ENCODE measurements at places on chromosomes 2 and 18. TPM values are rescaled to one million over a fixed set of nuclear protein-coding genes. Genes with fewer than 3 reads are reported as not detected.
A peak's percentile ranks its signal among the peaks of the same experiment; 100 is the strongest.

DNA sequence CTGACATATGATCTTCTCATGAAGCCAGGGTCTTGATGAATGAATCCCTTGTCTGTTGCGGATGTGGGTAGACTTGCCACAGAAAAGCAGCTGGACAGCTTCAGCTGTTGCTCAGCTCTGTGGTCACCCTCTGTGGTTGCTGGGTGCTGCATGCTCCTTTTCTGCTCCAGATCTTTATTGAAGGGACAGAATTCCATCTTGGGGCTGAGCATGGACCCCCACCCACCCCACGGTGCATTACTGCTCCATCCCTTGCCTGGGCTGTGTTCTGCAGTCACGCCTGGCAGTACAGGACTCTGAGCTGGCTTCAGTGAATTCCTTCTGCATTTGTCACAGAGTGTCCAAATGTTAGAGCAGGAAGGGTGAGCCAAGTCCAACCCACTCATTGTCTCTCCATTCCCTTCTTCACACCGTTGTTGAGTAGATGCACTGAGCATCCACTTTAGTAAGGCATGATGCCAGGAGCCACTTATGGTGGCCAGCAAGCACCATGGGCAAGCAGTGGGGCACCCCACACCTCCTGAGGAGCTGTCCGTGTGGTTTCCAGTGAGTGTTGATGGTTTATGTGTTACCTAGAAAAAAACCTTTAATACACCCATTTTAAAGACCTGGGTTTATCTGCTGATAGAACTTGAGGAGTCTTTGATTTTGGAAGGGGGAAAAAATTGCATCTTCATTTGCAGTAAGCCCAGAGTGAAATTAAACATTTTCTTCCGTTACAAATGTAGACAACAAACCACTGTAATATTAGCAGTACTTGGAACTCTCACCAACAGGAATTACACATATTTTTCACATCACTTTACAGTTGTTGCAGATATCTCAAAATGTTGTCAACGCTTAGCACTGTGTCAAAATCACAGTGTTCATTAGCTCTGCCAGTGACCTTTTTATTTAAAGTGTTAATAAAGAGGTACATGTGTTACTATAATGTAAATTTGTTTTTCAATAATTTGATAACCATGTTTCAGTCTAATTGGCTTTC is 14.7 kb upstream of the ITGB6 start:
- no peaks in the 10 kb centered on the region for H3K27me3 ChIP-seq
- peaks cover 4% of the 10 kb centered on the region for H3K4me1 ChIP-seq
- H3K4me3 ChIP-seq: no peak overlapping the region
- no peak overlapping the region for H3K27ac ChIP-seq
- DNase-seq: no peak

GRCh38 chr18:35581898-35582641 is 530 bp downstream of the GALNT1 start:
- peak; percentile 10 for DNase-seq
- H3K27me3 ChIP-seq: peaks cover 2% of the 10 kb centered on the region
- H3K27ac ChIP-seq: peak overlapping the region; percentile 85
- H3K4me1 ChIP-seq: peaks cover 16% of the 10 kb centered on the region
- no peaks in the 10 kb centered on the region for H3K36me3 ChIP-seq

DNA sequence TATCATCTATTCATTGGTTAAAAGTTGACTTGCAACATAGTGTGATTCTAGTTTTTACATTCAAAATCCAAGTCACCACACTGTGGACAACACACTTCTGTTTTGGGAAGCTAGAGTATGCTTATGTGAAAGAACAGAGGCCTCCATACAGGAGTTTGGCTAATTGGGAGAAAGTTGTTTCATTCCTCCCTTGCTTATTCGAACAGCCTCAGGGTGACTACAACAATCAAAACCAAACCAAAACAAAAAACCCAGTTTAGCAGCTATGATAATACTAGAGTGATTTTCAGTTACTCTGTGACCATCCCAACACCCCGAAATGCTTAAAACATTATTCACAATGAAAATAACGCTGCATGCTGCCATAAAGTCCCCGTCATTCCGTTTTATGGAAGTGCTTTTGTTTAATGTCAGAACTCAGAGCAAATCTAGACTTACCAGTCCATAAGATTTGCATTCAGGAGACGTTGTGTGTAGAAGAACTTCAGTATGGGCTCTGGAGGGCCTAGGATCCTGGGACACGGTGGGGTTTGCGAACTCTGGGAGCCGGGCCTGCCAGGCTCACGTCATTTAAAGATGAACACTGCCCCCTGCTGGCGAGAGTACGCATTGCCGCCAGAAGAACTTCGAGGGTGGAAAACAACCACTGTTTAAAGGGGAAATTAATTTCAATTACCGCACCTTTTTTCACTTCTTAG is 111.4 kb downstream of the FTCDNL1 start:
- peaks cover 24% of the 10 kb centered on the region for H3K4me1 ChIP-seq
- peak overlapping the region; percentile 45 for H3K27ac ChIP-seq
- peak; percentile 68 for DNase-seq
- no peaks in the 10 kb centered on the region for H3K27me3 ChIP-seq
- no peaks in the 10 kb centered on the region for H3K36me3 ChIP-seq

DNA sequence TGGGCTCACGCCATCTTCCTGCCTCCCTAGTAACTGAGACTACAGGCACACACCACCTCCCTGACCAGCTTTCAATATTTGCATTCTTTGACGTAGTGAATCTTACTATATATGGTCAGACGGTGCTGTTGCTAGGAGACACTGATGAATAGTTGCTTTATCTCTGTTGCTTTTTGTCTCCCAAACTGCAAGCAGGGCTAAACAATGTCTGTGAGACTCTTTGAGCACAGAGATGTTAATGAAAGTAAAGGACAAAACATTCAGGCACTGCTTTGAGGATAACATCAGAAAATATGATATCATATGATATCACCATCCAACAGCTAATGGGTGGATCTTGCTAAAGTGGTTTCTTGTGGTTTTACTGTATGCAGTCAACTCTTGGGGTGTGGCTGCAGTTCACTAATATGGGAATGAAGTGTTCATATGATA is 43.0 kb downstream of the EMILIN2 start:
- DNase-seq: no peak
- H3K36me3 ChIP-seq: peaks cover 98% of the 10 kb centered on the region
- no peak overlapping the region for H3K4me3 ChIP-seq

GRCh38 chr2:176156301-176156806 is 753 bp upstream of the HOXD3 start:
- no peaks in the 10 kb centered on the region for H3K36me3 ChIP-seq
- peaks cover 100% of the 10 kb centered on the region for H3K27me3 ChIP-seq
- no peak overlapping the region for H3K27ac ChIP-seq
- no peaks in the 10 kb centered on the region for H3K4me1 ChIP-seq
- no peak overlapping the region for H3K4me3 ChIP-seq

GRCh38 chr2:136305517-136306192 is 187.7 kb upstream of the CXCR4 start:
- no peak overlapping the region for H3K4me3 ChIP-seq
- no peaks in the 10 kb centered on the region for H3K4me1 ChIP-seq
- no peaks in the 10 kb centered on the region for H3K27me3 ChIP-seq

DNA sequence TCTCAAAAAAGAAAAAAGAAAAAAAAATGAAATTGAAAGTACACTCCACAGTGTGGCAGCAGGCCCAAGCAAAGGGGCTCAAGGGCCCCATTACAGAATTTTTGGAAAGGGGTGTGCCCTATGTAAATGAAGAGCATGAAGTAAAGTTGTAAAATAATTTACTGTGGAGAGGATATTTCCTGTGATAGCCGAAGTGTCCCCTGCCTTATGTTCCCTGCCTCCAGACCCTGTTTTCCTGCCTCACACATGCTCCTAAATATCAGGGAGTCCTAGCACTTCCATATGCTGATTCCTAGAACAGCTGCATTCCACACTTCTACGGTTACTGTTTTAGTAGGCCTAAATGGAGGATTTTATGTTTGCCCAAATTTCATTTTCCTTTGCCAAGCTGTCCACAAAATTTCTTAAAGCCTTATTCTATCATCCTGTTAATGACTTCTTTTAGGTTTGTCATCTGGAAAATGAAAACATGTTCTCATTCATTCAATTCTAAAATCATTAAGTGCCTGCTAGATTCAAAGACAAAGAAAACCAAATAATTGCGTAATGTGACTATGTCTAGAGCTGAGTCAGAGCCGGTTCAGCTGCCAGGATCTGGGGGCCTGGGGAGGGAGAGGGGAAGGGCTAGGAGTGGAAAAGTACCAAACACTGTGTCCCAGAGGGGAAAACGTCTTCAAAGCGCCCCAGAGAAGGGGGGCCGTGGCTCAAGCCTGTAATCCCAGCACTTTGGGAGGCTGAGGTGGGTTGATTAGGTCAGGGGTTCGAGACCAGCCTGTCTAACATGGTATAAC is 25.9 kb upstream of the IMPA2 start:
- DNase-seq: peak; percentile 47
- peaks cover 5% of the 10 kb centered on the region for H3K4me1 ChIP-seq
- no peaks in the 10 kb centered on the region for H3K27me3 ChIP-seq
- no peak overlapping the region for H3K4me3 ChIP-seq
- H3K27ac ChIP-seq: no peak overlapping the region

DNA sequence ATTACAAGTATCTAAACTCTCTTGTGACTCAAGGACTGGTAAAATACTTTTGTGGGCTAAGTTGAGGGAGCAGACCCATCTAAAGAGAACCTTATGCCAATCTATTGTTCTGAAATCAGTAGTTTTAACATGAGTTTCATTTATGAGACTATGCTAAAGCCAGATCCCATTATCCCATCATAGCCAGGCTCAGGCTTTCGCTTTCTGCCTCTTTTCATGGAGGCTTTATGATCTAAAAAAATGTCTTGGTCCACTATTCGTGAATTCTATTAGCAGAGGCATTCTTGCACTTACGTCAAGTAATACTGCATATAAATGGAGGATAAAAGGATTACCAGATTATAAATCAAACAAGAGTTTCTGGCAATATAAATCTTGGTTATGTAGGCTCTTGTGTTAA is 1636.9 kb upstream of the ACVR2A start:
- H3K4me1 ChIP-seq: no peaks in the 10 kb centered on the region
- DNase-seq: no peak
- H3K4me3 ChIP-seq: no peak overlapping the region
- H3K36me3 ChIP-seq: no peaks in the 10 kb centered on the region
- no peak overlapping the region for H3K27ac ChIP-seq

DNA sequence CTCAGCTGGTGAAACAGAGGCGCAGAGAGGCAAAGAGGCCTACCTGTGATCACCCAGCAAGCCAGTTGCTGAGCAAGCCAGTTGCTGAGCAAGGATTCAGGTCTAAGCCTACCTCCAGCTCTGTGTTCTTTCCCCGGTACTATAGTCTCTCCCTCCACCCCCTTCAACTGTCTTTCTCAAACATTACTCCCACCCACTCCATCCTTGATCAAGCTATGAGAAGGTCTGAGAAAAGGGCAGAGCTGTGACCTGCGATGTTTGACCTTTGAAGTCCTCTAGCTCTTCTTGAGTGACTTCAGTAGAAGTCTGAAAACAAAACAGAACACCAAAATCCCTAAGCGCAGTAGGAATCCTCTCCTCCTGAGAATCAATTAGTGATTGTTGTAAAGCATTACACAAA is 665.2 kb upstream of the ID2 start:
- H3K27ac ChIP-seq: no peak overlapping the region
- H3K27me3 ChIP-seq: no peaks in the 10 kb centered on the region
- H3K4me1 ChIP-seq: no peaks in the 10 kb centered on the region
- DNase-seq: no peak
- no peaks in the 10 kb centered on the region for H3K36me3 ChIP-seq
- H3K4me3 ChIP-seq: no peak overlapping the region

DNA sequence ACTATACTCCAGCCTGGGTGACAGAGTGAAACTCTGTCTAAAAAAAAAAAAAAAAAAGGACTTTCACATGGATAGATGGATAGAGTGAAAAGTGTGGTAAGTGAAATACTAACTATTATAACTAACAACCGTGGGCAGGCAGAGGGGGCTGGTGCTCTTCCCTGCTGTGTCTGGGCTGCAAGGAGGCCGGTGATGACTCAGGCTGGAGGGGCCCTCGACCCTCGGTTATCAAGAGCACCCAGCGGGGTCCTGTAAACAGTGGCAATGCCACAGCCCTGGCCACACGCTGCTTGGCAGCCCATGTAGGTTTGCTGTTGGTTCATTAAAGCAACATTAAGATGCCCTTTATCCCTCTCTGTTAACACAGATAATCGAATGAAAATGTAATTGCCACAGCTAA is 184.8 kb upstream of the RAB12 start:
- no peaks in the 10 kb centered on the region for H3K27me3 ChIP-seq
- no peaks in the 10 kb centered on the region for H3K36me3 ChIP-seq
- no peak for DNase-seq
- no peak overlapping the region for H3K27ac ChIP-seq

DNA sequence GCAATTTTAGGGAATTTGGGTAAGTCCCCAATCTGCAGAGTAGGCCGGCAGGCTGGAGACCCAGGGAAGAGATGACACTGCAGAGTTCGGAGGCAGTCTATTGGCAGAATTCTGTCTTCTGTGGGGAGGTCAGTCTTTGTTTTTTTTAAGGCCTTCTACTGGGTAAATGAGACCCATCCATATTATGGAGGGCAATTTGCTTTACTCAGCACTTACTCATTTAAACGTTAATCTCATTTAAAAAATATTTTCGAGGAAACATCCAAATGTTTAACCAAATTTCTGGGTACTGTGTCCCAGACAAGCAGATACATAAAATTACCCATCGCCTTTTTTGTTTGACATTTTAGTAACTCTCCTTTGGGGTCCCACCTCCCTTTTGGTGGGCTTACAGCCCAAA is 139.5 kb downstream of the IRS1 start:
- peaks cover 11% of the 10 kb centered on the region for H3K27me3 ChIP-seq
- H3K4me3 ChIP-seq: no peak overlapping the region
- H3K4me1 ChIP-seq: no peaks in the 10 kb centered on the region
- no peaks in the 10 kb centered on the region for H3K36me3 ChIP-seq
- DNase-seq: no peak

DNA sequence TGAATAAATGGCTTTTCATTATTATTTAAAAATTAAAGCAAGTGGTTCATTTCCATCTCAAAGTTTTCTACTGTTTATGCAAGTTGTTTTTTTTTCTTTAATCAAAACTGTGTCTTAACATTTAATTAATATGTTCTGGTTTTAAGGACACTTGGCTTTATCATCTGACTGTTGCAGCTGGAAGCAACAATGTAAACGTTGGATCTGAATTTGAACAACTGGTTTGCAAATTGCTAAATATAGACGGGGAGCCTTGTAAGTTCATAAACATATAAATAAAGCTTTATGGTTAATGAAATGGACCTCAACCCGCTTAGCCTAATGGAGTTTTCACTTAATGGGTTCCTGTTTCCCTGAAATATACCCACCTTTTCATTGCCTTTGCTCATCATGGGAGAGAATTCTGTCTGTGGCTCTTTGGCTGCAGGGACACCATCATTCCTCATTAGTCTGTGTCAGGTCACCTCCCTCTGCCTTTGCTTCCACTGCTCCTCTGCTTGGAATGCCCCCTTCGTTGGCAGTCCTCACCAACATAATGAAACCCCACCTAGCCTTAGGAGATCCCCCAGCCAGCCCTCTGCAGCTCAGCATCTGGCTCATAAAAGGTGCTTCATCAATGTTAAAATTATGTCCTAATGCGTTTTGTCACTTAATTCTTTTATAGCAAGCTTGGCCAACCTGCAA is 44.2 kb upstream of the DYNC2LI1 start:
- H3K27ac ChIP-seq: no peak overlapping the region
- H3K4me1 ChIP-seq: no peaks in the 10 kb centered on the region
- H3K27me3 ChIP-seq: no peaks in the 10 kb centered on the region

The ZNF804A gene
- 0.83 TPM for polyA plus RNA-seq

The GRHL1 gene
- 0.08 TPM for polyA plus RNA-seq

The SERPINB5 gene
- not detected for polyA plus RNA-seq

The CHPF gene
- 0.32 TPM for polyA plus RNA-seq

The AKAIN1 gene
- not detected for polyA plus RNA-seq

The UNC50 gene
- 62.8 TPM for polyA plus RNA-seq

The DSG2 gene
- polyA plus RNA-seq: not detected

The ZEB2 gene
- 76.8 TPM for polyA plus RNA-seq
